Stimulated activated CD4-positive, alpha-beta T cell treated with anti-CD3 and anti-CD28 coated beads, Interleukin-12 subunit alpha, Interleukin-12 subunit beta, amount 100 ng/mL, for 24 hours (primary cell): ENCODE measurements at places on chromosomes 16 and 17.

DNA sequence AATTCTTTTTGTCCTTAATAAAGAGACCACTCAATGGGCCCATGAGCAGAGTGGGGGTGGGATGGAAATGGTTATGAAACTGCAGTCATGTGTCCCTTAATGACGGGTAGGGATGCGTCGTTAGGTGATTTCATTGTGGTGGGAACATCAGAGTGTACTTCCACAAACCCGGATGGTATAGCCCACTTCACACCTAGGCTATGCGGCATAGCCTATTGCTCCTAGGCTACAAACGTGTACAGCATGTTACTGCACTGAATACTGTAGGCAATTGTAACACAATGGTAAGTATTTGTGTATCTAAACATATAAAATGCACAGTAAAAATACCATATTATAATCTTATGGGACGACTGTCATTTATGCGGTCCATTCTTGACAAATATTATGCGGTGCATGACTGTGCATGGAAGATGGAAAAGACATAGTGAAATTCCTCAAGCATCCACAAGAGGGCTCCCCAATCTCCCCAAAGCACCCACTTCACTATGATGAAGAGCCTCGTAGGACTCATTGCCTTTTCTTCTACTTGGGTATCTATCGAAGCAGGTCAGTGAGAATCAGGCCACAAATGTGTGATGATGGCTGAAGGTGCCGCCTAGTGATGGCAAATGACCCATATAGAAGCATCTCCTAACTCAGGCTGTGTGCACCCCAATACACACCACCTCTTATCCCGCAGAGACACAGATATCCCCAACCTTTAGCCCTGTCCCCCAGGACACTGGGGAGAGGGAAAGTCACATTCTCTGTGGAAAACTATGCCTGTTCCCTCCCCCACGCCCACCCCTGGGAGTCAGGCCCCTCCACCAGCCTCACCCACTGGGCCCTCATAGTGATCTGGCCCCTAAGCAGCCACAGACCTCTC is 43.5 kb downstream of the TBX21 start:
- no peak for DNase-seq

DNA sequence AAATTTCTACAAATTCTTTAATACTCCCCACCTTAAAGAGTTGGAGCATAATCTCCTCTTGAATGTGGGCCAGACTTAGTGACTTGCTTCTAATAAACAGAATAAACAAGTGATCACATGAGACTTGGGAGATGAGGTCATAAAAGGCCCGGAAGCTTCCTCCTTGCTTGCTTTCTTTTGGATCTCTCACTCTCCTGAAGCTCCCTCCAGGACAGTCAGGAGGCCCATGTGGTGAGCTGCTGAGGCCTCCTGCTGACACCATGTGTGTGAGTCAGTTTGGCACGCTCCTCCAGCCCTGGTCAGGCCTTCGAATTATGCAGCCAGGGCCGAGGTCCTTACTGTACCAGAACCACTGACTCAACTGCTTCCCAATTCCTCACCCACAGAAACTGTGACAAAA is 53.2 kb downstream of the NDEL1 start:
- no peak for DNase-seq

GRCh38 chr17:7656958-7657609 is 6.4 kb downstream of the ATP1B2 start:
- DNase-seq: no peak

DNA sequence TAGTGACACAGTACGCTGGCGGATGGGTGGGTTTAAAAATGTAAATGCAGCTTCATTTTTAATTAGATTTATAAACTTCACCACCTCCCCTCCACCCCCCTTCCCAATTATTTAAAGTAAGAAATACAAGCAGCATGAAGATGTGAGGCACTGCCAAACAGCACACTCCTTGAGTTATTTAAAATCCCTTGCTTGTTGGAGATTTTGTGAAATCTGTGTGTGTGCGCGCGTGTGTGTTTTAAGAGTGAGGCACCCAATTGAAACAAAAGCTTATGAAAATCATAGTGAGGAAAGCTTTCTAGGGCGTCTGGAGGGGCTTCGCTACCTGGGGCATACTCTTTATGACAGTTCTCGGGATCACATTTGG is 219.6 kb upstream of the IRX3 start:
- DNase-seq: no peak

- DNase-seq: no peak
Observed at GRCh38 chr16:58086381-58087208, 42.6 kb downstream of the CFAP20 start.

DNA sequence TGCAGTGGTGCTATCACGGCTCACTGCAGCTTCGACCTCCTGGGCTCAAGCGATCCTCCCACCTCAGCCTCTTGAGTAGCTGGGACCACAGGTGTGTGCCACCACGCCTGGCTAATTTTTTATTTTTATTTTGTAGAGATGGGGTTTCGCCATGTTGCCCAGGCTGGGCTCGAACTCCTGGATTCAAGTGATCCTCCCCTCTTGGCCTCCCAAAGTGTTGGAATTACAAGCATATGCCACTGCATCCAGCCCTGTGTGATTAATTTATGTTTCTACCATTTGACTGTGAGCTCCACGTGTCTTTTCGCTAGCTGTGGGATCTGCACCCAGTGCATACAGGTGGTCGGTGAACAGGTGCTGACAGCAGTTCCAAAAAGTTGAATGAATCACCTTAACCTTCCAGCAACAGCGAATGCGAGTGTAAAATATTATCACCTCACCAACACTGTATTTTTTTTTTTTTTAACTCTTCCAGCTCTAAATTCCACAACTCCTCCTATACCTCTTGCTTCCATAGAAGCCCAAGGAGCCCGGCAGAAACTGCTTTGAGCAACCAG is 484 bp upstream of the NUDT7 start:
- DNase-seq: no peak

DNA sequence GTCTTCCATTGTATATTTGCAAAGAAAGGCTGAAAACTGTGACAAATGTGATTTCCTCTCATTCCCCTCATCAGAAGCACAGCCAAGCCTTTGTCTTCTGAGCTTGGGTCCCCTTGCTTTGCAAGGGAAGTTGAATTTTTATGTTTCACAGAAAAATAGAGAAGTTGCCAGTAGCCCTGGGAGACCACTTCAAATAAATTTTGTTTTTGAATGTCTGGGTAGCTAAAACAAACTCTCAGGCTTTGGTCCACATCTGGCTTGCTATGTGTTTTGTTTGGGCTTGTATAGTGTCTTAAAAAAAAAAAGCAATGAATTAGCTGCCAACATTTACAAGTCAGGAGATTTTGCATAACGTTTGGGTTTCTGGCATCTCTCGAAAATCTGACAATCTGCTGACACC is 24.1 kb downstream of the PIK3R6 start:
- DNase-seq: no peak

DNA sequence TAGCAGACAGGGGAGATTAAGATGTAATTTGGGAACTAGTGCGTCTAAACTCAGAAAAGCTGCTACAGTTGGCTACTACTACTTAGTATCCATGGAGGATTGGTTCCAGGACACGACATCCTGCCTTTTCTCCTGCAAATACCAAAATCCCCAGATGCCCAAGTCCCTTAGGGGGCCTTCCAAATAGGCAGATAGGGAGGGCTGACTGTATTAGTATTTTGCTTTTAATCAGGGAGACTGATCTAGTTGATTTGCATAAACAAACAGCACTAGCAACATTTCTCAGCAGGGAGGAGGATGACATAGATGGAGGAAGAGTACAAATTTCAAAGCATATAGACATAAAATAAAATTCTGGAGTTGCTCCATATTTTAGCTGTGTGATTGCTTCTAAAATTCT is 621.6 kb upstream of the GOT2 start:
- DNase-seq: no peak

- DNase-seq: no peak
Observed at GRCh38 chr16:83137326-83137781, 510.6 kb downstream of the CDH13 start.

DNA sequence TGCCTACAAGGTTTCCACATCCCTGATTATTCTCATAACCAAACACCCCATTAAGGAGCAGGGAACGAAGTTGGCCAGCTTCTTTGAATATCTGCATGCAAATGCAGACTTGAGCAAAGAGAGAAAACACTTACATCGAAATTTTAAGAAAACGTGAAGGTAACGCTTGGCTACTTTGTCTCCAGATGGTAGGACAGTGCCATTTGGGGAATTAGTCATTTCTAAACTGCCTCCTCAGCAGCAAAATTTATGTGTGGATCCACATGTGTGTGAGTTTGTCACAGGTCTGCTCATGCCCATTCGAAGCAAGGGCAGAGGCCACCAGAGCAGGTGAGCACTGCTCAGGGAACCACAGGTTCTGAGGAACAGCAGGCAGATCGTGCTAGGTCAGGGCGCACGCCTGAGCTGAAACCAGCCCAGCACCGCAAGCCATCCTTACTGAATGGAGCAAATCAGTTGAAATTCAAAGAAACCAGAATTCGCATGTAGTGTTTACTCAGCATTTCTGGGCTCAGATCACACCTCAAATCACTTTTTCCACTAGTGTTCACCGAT is 80.1 kb downstream of the SOCS1 start:
- DNase-seq: no peak
